CD4-positive, alpha-beta memory T cell (primary cell): ENCODE measurements at places on chromosomes 6 and 20.

DNA sequence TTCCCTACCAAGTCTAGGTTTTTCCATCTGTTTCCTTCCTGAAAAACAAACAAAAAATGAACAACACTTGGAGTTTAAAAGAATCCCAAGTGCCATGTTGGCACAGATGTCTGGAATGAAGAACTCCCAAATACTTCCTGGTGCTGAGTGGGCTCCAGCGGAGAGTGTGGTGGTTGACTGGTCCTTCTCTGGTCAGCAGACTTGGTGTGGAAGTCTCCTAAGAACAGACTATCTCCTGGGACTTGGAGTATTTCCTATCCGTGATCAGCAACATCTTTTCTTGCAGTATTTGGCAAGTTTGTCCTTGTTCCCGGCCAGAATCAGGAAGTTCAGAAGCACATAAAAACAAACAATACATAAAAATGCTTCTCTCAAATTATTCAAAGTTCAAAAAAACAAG lies 154.1 kb downstream of the MTFR2 start:
- no peak for DNase-seq

DNA sequence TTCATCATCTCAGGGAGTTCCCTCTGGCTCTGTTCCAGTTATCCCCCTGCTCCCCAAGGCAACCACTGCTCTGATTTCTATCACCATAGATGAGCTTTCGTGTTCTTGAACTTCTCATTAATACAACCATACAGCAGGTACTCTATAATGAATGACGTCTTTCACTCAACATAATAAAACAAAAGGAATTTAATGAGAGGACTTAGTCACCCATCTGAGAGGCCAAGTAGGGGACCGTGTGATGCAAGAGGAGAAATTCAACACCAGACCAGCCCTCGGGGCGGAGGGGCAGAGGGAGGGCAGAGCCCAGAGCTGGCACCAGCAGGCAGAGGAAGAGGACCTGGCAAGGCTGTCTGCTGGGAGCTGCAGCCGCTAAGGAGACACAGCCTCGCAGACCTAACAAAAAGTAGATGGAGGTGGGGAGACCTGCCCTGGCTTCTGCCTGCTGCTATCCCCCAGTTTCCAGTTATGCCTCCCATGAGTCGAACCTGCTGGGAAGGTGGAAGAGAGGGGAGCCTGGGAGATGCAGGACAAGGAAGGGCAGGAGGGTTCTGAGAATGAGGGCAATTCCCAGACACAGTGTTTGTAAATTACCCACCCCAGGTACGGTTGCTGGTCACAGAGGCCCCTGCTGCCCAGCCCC lies 13.8 kb downstream of the CCN5 start:
- DNase-seq = no peak

GRCh38 chr6:41367700-41368099 lies 32.3 kb downstream of the NCR2 start:
- no peak for DNase-seq

DNA sequence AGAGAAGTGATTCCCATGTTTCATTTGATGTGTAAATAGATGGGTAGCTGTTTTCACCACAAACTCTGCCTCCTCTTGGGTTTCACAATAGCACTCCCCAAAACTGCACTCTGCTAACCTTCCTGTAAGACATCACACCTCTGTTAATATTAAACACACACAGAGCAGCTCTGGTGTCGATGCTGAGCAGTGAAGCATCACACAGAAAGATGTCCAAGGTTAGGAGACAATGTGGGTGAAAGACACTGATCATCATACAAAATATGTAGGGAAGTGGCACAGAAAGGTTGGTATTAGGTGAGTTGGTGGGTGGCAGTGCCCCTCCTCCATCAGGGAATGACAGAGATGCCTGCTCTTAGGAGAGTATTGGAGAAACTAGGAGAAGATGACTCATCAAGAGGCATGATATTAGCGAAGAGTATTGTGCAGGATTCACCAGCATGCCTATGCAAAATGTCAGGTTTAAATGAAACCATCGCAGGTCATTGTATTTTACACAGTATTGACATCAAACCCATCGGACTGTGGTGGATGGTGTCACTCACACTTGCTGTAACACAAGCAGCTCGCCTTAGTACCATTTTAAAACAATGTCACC lies 199.7 kb downstream of the TBXT start:
- DNase-seq = no peak

DNA sequence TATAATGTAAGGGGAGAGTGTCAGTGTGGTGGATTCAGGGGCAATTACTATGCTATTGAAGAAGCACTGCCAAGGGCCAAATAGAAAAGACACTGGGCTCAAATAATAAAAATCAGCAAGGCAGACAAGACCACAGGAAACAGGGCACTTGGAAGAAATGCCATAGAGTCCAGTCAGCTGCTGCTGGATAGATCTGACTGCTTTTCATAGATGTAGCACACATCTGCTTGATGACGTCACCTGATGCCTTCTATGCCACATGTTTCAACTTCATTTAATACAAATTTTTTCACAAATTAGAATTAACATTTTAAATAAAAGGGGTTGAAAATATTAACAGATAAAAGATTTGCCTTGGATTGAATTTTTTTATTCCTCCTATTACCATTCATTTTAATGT lies 23.9 kb upstream of the AHI1 start:
- DNase-seq = no peak

- DNase-seq = no peak
Measured at GRCh38 chr6:127404133-127404532, 55.1 kb downstream of the KIAA0408 start.

- peak; percentile 46 for DNase-seq
Measured at GRCh38 chr20:63442100-63442493, 30.4 kb downstream of the KCNQ2 start.

GRCh38 chr20:50745634-50746137 lies 14.3 kb downstream of the PARD6B start:
- no peak for DNase-seq

GRCh38 chr6:45555981-45556771 lies 178.4 kb upstream of the SUPT3H start:
- no peak for DNase-seq

GRCh38 chr6:64050590-64050989 lies 415.0 kb downstream of the PHF3 start:
- no peak for DNase-seq

DNA sequence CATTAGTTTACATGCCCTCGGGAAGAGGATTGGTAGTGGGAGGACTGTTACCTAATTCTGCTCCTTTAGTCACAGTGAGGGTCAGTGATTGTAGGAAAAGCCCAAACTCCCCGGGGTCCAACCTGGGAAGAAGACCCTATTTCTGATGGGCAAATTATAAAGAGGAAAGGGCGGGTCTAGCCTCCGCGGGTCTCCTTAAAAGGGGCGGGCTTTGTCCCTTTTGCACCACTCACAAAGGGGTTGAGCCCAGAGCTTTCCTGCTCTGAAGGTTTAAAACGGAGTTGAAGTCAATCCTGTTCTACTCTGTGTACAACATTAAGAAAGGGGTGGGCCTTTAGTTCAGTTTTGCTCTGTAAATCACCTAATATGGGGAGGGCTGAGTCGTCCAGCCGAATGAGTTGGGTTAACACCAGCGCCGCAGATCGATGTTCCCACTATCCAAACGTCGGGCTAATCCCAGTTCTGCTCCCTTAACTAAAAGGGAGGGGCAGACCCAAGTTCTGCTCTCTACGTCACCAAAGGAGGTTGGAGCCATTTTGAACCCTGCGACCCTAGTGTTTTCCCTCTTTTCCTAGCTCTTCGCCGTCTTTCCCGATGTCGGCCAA lies 920 bp upstream of the RNF5 start:
- no peak for DNase-seq

DNA sequence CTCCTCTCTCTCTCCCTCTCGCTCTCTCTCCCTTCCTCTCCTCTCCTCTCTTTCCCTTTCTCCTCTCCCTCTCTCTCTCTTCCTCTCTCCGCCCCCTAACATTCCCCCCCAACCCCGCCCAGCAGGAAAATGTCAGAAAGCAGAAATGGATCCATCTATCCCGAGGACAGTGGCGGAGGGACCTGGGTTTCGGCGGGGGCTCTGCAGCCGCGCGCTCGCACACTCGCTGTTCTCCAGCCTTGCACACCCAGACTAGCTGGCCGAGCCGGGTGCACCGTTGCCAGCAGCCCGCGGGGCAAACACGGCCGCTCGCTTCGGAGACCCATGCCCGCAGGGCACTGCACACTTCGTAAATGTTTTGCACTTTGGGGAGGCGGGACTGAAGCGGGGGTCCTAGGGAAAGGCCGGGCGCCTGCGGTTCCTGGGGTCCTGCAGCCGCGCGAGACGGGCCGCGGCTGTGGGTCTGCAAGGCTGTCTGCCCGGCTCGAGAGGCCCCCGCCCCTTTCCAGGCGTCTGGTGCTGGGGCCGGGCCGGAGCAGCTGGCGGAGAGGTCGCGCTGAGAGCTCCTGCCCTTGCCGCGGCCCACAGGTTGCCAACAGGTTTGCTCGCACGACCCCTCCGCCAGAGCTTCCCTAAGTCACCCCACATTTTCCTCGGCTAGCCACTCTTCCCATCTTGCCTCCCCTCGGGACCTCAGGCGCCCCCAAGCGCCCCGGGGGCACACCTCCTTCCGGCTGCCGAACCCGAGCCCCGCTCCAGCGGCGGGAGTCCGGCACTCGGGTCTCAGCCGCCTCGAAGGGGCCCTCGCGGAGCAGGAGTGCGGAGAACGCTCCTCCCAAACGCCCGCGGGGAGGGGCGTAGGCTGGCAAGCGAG lies 818 bp upstream of the MDGA1 start:
- peak; percentile 70 for DNase-seq

DNA sequence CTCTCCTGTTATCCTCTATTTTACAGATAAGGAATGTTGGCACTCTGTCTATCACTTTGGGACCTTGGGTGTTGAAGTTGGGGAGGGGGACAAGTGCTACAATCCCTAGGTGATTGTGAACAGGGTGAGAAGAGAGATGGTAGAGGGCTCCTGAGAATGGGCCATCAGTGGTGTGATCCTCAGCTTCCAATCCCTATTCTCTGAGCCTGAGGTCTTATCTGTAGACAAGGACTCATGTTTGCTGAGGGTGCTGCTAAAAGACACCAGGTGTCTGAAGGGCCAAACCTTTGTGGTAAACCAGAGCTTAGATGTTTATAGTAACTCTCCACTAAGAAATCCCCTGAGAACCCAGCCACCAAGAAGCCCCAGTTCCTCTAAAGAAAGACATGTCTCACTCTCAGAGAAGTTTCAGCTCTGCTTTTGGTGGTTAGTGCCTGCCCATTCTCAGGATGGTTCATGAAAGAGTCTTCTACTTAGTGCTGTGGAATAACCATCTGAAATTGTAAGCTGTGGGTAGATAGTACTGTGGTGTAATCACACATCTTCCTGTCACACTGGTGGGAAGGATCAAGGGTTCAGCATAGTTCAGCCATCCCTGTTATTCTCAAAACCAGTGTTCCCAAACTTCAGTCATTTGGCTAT lies 58.2 kb upstream of the IL20RA start:
- DNase-seq = peak; percentile 17

DNA sequence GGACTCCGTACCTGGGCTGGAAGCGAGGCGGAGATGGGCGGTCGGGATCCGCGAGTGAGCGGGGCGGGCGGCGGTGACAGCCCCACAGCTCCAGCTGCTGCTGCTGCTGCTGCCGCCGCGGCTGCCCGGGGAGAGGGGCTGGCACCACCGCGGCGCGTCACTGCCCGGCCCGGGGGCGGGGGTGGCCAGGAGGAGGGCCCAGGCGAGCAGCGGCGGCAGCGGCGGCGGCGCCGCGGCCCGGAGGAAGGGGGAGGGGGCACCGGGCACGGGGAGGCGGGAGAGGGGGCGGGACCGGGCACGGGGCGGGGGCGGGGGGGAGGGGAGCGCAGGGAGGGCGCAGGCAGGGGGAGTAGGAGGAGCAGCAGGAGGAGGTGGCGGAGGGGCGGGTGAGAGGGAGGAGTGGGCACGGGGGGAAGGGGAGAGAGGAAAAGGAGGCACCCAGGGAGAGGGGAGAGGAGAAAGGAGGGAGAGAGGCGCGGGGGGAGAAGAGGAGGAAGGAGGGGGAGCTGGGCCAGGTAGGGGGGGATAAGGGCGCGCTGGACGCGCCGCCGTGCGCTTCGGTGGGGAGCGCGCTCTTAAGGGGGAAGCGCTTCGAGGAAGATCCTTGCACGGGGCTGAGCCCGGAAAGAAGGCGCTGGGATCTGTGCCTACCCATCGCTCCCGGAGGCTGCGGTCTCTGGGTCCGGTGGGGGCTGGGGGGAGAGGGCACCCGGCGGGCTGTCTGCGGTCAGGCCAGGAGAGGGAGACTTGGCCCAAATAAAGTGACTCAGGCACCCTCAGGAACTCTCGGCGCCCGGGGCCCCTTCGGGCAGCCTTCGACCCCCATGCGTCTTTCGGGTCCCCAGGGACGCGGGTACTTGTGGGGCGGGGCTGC lies 101.5 kb downstream of the NOL4L start:
- DNase-seq = peak; percentile 66

GRCh38 chr6:129280749-129281148 lies 397.8 kb downstream of the LAMA2 start:
- peak; percentile 80 for DNase-seq

- no peak for DNase-seq
Measured at GRCh38 chr20:22490287-22491193, 93.8 kb downstream of the FOXA2 start.

GRCh38 chr6:142874676-142875075 lies 70.3 kb downstream of the HIVEP2 start:
- DNase-seq = no peak

GRCh38 chr20:18395544-18395943 lies 71.3 kb downstream of the DZANK1 start:
- DNase-seq = no peak

DNA sequence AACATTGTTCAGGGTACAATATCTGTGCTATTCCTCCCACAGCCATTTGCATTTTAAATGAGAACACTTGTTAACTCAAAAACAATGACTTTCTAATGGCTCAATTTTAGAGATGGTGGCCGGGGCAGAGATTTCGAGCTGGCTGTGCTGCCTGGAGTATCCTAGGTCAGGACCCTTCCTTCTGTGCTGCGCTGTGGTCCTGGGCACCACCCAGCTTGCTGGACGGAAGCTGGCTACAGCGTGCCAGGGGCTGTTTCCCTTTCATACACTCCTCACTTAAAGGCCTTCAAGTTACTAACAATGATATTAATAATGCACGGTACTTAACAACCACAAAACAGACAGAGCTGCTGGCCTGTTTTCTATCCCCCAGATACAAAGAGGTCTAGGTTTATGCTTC lies 194.4 kb upstream of the CST7 start:
- DNase-seq = no peak

- no peak for DNase-seq
Measured at GRCh38 chr20:13260650-13261279, 39.7 kb downstream of the ISM1 start.
